CD8-positive, alpha-beta T cell (primary cell): ENCODE measurements at places on chromosomes 6 and 20.

DNA sequence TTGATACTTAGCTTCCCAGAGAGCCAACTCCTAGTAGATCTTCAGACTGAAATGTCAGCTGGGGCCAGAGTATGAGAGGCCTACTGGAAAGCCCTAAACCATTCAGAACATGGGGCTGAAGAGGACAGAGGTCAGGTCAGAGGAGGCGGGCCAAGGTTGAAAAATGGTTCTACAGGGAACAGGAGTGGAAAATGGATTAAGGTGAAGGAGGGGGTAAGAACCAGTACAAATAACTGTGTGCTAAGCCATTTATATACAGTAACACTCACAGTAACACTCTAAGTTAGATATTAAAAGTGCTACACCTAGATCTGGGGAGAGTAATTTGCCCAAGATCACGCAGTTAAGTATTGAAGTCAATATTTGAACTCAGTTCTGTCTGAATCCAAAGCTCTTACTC lies 313.2 kb upstream of the MAP3K7 start:
- DNase-seq, result no peak

- DNase-seq, result no peak
Measured at GRCh38 chr20:37231947-37232630, 29.5 kb downstream of the GHRH start.

- no peak for DNase-seq
Measured at GRCh38 chr6:40252531-40253258, 318.4 kb upstream of the MOCS1 start.

- no peak for DNase-seq
Measured at GRCh38 chr6:36829919-36830544, 9.2 kb downstream of the CPNE5 start.

GRCh38 chr6:124524491-124525200 lies 437.6 kb upstream of the RNF217 start:
- DNase-seq, result no peak

- DNase-seq, result peak; percentile 51
Measured at GRCh38 chr20:36465109-36466080, 75.9 kb upstream of the MYL9 start.

GRCh38 chr6:28442586-28442985 lies 705 bp downstream of the ZSCAN23 start:
- DNase-seq, result no peak

- DNase-seq, result no peak
Measured at GRCh38 chr6:78832091-78832808, 35.1 kb upstream of the IRAK1BP1 start.

DNA sequence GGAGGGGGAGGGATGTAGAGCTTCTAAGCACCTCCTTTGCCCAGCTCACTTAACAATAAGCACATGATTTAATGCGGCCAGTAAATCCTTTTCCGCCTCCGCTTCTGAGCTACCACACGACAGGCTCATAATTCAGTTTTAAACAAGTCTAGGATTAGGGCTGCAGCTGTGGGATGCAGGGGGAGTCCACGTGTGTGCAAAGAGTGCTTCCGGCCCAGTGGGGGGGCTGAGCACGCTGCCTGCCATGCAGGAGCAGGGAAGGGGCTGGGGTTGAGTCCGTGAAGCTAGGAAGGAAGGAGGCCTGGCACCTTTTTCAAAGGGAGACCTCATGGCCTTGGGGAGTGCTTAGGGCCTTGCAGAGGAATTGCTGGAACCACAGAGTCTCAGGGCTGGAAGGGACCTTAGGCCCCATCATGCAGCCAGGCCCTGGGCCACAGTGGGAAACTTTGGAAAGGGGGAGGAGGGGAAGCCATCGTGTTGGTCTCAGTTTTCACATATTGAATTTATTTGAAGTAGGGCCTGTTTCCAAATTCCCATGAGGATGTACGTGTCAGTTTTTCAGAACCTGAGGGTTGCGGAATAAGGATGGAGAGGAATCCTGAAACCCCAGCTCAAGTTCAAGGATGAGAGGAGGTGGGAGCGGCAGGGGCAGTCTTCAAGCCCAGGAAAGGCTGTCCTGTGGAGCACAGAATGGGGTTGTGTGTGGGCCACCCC lies 96.1 kb downstream of the VEGFA start:
- DNase-seq, result no peak

- peak; percentile 23 for DNase-seq
Measured at GRCh38 chr20:25643716-25644115, 19.9 kb upstream of the NANP start.

GRCh38 chr6:57329933-57330332 lies 12.5 kb downstream of the PRIM2 start:
- no peak for DNase-seq

DNA sequence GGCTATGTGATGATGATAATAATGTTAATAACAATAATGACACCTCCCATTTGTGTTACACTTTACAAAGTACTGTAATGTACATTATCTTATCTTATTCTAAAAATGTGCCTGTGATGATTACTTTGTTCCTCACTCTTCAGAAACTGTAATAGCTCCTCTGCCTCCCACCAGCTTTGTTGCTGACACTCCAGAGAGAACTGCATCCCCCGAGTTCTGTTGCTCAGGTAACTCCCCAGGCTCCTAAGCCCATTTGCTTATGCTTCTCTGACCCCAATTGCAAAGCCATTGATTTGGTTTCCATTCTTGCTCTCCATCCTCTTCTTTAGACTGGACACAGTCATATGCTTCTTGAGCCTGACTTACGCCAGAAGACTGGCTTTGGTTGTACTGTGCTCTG lies 319.7 kb downstream of the EPM2A start:
- DNase-seq, result no peak

DNA sequence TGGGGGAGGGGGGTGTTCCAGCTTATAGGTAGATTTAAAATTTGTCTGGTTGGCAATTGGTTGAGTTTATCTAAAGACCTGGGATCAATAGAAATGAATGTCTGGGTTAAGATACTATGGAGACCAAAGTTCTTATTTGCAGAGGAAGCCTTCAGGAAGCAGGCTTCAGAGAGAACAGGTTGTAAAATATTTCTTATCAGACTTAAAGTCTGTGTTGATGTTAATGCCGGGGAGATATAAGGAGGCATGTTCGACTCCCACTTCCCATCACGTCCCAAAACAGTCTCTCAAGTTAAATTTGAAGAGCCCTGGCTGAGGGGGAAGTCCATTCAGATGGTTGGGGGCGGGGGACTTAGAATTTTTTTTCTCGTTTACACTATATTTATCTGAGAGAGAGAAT lies 12.3 kb upstream of the BLCAP start:
- no peak for DNase-seq

DNA sequence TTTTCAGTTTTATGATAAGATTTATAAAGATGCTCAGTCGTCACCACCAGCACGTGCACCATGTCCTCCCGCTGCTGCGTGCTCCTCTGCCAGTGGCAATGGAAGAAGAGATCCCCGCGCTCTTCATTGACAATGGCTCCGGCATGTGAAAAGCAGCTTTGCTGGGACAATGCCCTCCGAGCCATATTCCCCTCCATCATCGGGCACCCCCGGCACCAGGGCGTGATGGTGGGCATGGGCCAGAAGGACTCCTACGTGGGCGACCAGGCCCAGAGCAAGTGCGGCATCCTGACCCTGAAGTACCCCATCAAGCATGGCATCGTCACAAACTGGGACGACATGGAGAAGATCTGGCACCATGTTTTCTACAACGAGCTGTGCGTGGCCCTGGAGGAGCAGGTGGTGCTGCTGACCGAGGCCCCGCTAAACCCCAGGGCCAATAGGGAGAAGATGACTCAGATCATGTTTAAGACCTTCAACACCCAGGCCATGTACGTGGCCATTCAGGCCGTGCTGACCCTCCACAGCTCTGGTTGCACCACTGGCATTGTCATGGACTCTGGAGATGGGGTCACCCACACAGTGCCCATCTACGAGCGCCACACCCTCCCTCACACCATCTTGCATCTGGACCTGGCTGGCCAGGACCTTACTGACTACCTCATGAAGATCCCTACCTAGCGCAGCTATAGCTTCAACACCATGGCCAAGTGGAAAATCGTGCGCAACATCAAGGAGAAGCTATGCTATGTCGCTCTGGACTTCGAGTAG lies 34.3 kb upstream of the ENPP5 start:
- no peak for DNase-seq

DNA sequence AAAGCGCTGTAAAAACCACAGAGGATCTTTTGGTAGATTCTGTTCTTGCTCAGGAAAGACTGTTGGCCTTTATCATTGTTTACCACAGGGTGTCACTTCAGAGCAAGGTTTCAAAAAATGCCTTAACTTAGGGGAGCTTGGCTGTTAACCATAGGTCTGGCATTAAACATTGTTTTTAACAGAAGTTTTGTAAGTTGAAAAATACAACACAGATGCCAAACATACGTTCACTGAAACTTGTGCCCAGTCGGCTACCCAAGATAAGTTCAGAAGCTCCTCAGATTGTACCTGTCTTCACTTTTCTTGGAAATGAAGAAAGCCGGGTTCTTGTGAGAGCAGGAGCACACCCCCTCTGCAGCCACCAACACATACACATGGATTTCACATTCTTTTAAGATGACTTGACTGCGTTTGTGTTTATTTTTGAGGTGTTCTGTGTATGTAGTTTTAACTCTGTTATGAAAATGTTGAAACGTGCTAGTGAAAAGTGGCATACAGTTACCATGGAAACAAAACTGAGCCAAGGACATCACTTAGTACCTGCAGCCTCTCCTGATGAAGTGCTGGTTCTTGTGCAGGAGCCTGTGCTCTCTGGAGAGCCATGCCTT lies 64.9 kb downstream of the SYCP2L start:
- DNase-seq, result no peak

DNA sequence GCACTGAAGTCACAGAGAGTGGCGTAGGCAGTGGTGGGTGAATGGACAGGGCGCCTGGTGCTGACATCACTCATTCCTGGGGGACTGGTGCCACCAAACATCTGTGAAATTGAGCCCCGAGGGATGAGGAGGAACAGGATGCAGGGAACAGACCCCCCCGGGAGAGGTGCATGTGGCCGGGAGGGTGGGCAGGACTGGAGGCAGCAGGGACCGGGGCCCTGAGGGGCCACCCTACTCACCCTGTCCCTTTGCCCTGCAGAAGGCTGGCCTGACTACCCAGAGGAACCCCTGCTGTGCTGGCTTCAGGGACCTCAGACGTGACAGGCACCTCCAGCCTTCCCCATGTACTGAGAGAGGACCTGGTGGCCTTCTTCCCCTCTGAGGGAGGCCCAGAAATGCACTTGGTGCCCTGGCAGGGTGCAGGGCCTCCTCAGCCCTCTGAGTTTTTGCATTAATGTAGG lies 25.1 kb downstream of the SYNDIG1 start:
- no peak for DNase-seq

- no peak for DNase-seq
Measured at GRCh38 chr20:53238121-53238660, 266.0 kb downstream of the TSHZ2 start.

DNA sequence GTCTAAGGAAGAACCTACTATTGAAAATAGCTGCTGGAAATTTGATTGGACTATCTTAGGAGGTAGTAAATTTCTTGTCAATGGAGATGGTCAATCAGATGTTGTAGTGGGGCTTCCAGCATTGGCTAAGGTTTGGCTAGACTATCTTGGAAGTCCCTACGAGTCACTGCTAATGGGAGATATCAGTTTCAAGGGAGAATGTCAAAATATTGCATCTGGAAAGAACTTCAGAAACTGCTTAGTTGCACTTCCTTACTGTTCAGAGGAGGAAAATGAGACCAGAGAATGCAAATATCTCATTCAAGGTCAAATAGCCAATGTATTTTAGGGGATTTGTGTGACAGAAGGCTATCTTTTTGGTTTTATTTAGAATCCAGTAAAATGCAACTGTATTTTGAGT lies 53.5 kb upstream of the CCN2 start:
- DNase-seq, result no peak

DNA sequence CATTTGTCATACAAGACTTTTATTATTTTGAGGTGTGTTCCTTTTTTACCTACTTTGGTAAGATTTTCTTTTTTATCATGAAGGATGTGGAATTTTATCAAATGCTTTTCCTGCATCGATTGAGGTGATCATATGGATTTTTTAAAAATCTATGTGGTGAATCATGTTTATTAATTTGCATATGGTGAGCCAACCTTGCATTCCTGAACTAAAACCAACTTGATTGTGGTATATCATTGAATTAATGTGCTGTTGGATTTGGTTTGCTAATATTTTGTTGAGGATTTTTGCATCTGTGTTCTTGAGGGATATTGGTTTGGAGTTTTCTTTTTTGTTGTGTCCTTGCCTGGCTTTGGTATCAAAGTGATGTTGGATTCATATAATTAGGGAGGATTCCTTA lies 848.1 kb upstream of the EYS start:
- no peak for DNase-seq

DNA sequence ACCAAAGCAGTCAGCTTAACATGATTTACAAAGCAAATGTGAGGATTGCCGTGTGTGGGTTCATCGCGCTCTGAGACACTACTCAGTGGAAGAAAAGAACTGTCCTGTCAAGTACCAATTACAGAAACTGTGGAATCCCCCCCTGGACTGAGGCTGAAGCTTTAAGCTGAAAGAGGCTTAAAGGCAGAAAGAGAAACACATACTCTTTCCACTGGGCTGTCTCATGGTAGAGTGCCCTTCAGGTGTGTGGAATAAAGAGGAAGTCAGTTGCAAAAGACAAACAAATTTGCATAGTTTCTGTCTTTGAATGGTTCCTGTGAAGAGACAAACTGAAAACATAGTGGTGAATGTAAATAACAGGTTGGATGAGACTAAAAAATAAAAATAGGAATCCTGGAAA lies 560.4 kb upstream of the SYNCRIP start:
- no peak for DNase-seq

GRCh38 chr6:43511824-43512415 lies 1.8 kb upstream of the LRRC73 start:
- DNase-seq, result no peak

GRCh38 chr20:62704341-62704948 lies 4.2 kb upstream of the NTSR1 start:
- no peak for DNase-seq

- DNase-seq, result no peak
Measured at GRCh38 chr20:1813101-1813529, 82.1 kb upstream of the SIRPA start.

DNA sequence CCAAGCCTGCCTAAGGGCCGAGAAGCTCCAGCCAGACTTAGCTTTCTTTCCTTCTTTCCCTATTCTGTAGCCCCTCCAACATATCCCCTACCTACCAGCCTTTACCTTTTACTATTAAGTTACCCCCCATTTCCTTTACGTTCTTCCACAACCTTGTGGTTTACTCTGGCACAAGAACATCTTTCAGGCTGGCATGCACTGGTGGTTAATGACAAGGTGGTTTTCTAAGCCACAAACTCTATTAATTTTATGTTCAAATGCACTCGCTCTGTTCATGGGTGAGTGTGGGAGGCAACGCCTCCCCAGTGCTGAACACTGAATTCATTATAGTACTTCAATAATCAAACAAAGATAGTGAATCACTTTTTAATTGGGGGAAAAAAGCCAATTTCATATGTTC lies 64.4 kb downstream of the TRERF1 start:
- no peak for DNase-seq

- DNase-seq, result no peak
Measured at GRCh38 chr6:29955783-29956182, 13.5 kb downstream of the HLA-A start.

GRCh38 chr20:59453759-59454560 lies 150.4 kb upstream of the PHACTR3 start:
- no peak for DNase-seq

DNA sequence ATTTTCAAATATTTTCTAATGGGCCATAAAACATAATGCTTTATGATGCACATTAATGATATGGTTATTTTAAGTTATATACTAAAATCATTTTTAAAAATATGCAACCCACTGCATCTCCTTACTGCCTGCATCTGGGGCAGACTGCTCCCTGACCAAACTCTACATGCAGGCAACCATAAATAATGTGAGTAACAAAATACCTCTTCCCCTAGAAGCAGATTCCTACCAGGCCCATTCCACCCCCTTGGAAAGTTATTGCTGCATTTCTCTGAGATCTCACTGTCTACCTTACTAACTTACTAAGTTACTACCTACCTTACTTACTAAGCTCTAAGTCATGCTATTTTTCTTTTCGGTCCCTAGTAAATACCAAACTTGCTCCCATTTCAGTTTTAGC lies 71.8 kb downstream of the ATG5 start:
- DNase-seq, result no peak
